Fibroblast of lung (primary cell): ENCODE measurements at places on chromosomes 6 and 20. TPM values are rescaled to one million over a fixed set of nuclear protein-coding genes. Genes with fewer than 3 reads are reported as not detected.
A peak's percentile ranks its signal among the peaks of the same experiment; 100 is the strongest.

The PLAGL1 gene
- total RNA-seq = 8.0 and 11.4 TPM in 2 replicates

The GLP1R gene
- not detected in 2 replicates for total RNA-seq

The DEK gene
- 148 and 154 TPM in 2 replicates for total RNA-seq

DNA sequence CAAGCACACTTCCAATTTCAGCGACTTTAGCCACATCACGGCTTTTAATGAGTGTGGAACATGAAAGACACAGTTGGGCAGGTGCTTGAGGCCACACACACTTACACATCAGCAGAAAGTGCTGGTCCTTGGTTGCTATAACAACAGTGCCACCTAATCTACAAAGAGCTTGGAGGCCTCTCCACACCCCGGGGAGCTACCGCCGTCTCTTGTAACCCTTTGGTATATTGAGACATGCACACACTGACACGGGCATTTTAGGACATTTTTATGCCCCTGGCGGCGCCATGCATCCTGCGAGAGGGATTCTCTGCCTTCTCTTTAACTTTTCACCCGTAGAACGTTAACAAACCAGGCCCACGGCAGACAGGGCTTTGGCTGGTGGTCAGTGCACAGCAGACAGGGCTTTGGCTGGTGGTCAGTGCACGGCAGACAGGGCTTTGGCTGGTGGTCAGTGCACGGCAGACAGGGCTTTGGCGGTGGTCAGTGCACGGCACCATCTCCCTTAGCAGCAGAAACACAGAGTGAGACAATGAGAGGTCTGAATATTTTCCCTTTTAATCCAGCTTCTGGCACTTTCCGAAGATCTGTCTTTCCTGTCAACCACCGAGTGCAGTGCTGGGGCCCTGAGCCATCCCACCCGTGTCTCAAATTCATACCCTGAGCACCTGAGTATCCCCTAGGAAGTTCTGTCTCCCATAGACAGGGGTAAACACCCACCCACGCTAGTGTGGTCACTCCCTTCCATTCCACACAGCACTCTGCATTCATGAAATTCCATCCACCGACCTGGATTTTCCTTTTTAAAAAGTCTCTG lies 116.6 kb upstream of the RPS6KA2 start:
- DNase-seq = peak; percentile 81
- H3K27me3 ChIP-seq = no peaks in the 10 kb centered on the region
- H3K4me3 ChIP-seq = no peak overlapping the region
- H3K27ac ChIP-seq = no peak overlapping the region
- H3K4me1 ChIP-seq = no peaks in the 10 kb centered on the region
- no peaks in the 10 kb centered on the region for H3K36me3 ChIP-seq

DNA sequence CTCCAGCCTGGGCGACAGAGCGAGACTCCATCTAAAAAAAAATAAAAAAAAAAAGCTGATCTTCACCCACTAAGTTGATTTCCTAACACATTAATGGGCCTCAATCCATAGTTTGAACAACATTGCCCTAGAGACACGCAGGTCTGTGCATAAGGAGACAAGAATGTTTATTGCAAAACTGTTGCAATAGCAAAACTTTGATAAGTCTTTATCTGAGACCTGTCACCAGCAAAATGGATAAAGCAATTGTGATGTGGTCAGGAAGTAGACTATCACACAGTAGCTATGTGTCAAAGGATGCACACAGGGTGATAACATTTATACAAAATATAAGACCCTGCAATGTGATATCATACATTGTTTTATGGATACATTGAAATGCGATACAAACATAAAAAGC lies 4.2 kb upstream of the ITPR3 start:
- no peaks in the 10 kb centered on the region for H3K27me3 ChIP-seq
- no peak overlapping the region for H3K27ac ChIP-seq
- peak; percentile 29 for DNase-seq
- H3K4me3 ChIP-seq = no peak overlapping the region

DNA sequence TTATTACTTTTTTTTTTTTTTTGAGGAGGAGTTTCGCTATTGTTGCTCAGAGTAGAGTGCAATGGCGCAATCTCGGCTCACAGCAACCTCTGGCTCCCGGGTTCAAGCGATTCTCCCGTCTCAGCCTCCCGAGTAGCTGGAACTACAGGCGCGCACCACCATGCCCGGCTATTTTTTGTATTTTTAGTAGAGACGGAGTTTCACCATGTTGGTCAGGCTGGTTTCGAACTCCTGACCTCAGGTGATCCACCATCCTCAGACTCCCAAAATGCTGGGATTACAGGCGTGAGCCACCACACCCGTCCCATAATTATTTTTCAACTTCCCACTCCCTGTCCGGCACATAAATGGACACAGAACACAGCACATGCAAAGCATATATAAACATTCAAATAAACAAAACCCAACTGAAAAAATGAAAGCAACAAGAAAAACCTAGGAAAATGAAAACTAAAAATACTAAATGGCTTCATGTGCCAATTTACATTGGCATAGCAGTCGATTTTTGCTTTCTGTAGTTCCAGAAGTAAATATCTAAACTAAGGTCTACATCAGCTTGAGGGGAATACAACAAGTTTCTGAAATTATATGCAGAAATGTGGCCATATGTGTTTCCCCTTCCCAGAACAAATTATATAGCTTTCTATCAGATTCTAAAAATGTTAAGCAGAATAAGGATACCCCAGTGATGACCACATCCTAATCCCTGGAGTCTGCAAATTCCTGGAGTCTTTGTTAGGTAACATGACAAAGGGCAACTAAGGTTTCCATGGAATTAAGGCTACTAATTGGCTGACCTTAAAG lies 113.9 kb downstream of the HFE start:
- no peak for DNase-seq
- no peaks in the 10 kb centered on the region for H3K36me3 ChIP-seq
- peaks cover 4% of the 10 kb centered on the region for H3K4me1 ChIP-seq
- H3K27ac ChIP-seq = no peak overlapping the region

DNA sequence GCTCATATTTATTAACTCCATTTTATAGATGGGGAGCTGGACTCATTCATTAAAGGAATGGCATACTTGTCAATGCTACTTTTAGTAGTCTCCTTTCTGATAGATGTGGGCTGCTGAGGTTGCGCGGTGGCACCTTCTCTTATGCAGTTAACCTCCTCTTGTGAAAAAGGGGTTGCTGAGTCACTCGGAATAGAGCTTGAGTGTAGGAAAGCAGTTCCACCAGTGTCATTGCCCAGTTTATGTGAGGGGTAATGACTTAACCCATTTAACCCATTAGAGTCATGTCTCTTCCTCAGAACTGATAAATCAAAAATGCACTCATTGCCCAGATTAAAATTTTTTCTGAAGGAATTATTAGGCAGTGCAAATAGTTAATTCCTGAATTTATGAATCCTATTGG lies 6.3 kb downstream of the MAPK14 start:
- peaks cover 2% of the 10 kb centered on the region for H3K4me1 ChIP-seq
- H3K27me3 ChIP-seq = no peaks in the 10 kb centered on the region
- no peaks in the 10 kb centered on the region for H3K36me3 ChIP-seq
- H3K27ac ChIP-seq = no peak overlapping the region
- peak; percentile 52 for DNase-seq

GRCh38 chr6:85085875-85086274 lies 321.5 kb upstream of the TBX18 start:
- no peak overlapping the region for H3K4me3 ChIP-seq
- no peaks in the 10 kb centered on the region for H3K4me1 ChIP-seq
- H3K36me3 ChIP-seq = no peaks in the 10 kb centered on the region

GRCh38 chr6:40912158-40912946 lies 126.7 kb downstream of the UNC5CL start:
- peak; percentile 23 for DNase-seq
- H3K36me3 ChIP-seq = no peaks in the 10 kb centered on the region
- H3K27ac ChIP-seq = no peak overlapping the region
- H3K4me3 ChIP-seq = no peak overlapping the region
